ENCODE measurements at places on chromosomes 4 and X.

DNA sequence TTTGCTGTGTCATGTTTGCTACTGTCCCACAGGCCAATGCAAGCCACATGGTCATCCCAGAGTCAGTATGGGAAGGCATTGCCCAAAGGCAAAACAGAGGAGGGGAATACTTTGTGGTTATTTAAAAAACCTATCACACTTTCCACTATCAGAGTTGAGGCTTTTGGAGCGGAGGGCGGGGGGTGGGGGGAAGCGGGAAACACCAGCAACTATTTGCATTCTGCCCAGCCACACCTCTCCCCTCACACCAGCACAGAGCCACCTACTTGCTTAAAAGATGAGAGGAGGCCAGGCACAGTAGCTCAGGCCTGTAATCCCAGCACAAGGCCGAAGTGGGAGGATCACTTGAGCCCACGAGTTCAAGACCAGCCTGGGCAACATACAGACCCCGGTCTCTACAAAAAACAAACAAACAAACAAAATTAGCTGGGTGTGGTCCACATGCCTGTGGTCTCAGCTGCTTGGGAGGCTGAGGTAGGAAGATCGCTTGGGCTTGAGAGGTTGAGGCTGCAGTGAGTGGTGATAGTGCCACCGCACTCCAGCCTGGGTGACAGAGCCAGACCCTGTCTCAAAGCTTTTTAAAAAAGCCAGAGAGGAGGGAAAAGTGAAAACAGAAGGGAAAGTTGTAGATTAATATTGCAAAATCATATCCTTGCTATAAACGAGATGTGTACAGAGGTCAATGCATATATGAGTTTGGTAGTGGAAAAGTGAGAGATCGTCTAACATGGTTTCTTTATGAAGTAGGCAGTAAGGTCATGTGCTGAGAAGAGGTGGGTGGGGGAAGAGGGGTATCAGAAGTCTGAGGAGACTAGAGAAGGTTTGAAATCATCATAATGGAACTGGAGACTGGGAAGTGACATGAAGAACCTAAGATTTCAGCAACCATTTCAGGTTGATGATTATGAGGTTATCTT, 1.9 kb upstream of the CHST7 start:
- DNase-seq: no peak

GRCh38 chr4:19047279-19047880, 1025.8 kb upstream of the LCORL start:
- no peak for DNase-seq

GRCh38 chr4:154517591-154517990, 26.0 kb upstream of the DCHS2 start:
- DNase-seq: no peak

DNA sequence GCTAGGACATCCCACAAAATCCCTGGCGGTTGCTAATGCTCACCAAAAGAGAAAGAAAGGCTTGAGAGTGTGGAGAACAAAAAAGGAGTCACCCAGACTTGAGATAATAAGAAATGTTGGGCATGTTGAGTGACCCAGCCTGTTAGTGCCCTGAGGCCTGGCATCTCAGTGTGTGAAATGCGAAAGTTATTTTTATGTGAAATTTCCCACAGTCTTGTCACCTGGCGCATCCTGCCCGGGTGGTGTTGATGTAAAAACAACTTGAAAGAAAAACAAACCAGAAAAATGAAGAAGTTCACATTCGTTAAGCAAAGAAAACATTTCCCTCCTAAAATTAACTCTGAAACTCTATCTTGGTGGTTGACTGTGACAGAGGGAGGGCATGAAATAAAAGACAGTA, 495.2 kb downstream of the MID1IP1 start:
- no peak for DNase-seq

GRCh38 chr4:86223472-86223871, 136.4 kb downstream of the MAPK10 start:
- DNase-seq: peak; percentile 54

GRCh38 chrX:78092296-78092695, 11.8 kb upstream of the PGK1 start:
- peak; percentile 28 for DNase-seq

GRCh38 chrX:9338986-9339385, 125.9 kb upstream of the TBL1X start:
- no peak for DNase-seq

Data from HEK293T (cell line).